ENCODE measurements at places on chromosomes 11 and 22. TPM values are rescaled to one million over a fixed set of nuclear protein-coding genes. Genes with fewer than 3 reads are reported as not detected.

Gene INS
- total RNA-seq: not detected

GRCh38 chr11:97009613-97010012, 619.8 kb downstream of the JRKL start:
- no peak for DNase-seq

GRCh38 chr11:20363149-20363499, 390 bp upstream of the HTATIP2 start:
- DNase-seq: no peak

Gene RFPL2
- total RNA-seq: not detected

GRCh38 chr22:40651563-40652501, 15.3 kb upstream of the MRTFA start:
- DNase-seq: peak; percentile 99

Gene TRIM51
- total RNA-seq: not detected

Gene SSTR3
- not detected for total RNA-seq

DNA sequence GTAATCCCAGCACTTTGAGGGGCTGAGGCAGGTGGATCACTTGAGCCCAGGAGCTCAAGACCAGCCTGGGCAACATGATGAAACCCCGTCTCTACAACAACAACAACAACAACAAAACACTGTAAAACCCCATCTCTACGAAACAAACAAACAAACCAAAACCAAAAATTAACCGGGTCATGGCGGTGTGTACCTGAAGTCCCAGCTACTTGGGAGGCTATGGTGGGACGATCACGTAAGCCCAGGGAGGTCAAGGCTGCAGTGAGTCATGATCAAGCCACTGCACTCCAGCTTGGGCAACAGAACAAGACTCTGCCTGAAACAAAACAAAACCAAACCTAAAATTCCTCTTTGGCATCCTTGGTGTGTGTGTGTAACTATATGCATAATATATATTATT, 7.0 kb upstream of the POLA2 start:
- DNase-seq: peak; percentile 15

Gene BCR
- total RNA-seq: 118 TPM

GRCh38 chr11:60931917-60932316, 7.7 kb downstream of the TMEM132A start:
- DNase-seq: no peak

DNA sequence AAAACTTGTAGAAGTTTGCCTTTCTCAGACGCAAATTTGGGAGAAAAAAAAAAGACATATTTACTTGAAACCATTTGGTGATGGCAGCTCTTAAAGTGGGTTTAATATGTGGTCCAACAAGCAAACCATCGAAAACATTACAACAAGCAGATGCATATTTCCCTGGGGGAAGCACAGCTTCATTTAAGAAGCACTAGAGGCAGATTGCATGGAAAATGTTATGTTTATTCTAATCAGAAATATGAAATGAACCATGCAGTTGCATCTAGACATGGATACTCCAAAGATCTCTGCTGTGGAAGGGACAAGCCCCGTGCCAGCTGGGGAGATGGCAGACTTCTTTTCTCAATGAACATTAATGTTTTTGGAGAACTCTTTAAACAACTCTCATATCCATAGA, 57.4 kb upstream of the PARVA start:
- DNase-seq: no peak

GRCh38 chr11:14148653-14149273, 186.2 kb downstream of the SPON1 start:
- peak; percentile 57 for DNase-seq

DNA sequence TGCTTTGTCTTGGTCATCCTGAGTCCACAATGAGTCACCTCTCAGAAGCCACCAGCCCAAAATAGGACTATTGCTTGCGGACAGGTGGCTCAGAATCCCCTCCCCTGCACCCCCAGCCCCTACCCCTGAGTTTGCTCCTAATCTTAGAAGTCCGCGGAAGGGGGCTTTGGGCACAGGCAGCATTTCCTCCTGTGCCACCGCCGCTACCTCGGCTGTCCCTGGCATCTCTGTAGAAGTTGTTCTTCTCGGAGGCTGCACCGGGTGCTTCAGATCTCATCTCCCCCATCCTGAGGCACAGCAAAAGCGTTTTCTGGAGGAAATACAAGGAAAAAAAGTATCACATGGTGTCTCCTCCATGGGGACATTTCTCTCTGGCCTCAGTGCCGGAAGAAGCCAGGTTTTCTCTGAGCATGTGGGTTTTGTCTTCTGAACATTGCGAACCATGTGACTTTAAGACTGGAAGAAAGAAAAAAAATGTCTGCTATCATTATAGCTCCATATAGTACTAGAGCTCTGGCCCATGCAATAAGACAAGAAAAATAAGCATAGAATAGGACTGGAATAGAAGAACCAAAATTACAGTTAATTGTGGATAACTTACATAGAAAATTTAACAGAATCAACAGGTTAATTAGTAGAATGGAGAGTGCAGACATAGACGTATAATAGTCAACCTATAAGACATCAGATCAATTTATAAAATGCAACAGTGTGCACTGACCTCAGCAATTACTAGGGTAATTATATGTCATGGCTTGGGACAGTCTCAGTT, 63.2 kb downstream of the SHISAL1 start:
- no peak for DNase-seq

- no peak for DNase-seq
Observed at GRCh38 chr11:9046481-9046880, 42.7 kb upstream of the NRIP3 start.

DNA sequence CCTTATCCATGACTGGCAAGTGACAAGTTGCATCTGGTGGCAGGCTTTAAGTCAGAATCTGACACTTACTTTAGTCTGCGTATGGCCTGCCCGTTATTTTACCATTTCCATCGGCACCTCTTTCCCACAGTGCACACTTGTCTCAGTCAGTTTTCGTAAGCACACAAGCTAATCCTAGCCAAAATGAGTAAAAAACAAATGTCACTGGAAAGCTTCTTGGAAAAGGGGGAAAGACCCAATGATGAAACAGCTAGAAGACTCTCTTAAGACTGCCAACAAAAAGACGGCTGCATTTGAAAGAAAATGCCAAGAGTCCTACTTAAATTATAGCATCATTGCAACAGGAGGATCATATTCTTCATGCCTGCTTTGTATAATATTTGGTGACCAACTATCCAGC, 457.9 kb upstream of the ISX start:
- no peak for DNase-seq

DNA sequence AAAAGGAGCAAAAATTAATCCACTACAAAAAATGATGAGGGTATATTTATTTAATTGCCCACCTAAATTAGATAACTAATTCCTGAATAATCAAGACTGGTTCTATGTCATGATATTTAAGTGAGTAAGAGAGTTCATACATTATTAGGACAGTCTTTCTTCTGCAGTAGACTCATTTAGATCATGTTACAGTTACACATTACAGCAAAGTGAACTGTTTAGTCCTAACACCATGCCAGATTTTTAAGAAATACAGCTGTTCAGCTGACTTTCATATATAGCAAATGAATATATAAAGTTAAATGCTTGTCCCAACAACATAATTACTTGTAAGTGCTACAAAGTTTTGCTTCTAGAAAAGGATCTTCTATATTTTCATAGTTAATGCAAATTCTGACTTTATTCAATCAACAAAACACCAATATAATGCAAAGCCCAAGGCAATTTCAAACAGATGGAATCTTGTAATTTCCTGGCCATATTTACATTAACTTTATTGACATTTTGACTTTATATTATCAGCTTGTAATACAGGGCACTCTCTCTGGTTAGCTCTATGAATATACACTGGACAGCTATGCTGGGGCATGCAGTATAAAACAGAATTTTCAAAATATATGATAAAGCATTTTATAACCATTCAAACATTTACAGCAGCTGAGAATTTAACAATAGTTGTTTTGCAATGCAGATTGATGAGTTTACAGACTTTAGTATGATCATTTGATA, 45.7 kb upstream of the TP53AIP1 start:
- no peak for DNase-seq

GRCh38 chr11:31818874-31819331, 7.8 kb upstream of the PAX6 start:
- DNase-seq: no peak

GRCh38 chr11:123145661-123146060, 49.4 kb downstream of the CLMP start:
- DNase-seq: no peak

DNA sequence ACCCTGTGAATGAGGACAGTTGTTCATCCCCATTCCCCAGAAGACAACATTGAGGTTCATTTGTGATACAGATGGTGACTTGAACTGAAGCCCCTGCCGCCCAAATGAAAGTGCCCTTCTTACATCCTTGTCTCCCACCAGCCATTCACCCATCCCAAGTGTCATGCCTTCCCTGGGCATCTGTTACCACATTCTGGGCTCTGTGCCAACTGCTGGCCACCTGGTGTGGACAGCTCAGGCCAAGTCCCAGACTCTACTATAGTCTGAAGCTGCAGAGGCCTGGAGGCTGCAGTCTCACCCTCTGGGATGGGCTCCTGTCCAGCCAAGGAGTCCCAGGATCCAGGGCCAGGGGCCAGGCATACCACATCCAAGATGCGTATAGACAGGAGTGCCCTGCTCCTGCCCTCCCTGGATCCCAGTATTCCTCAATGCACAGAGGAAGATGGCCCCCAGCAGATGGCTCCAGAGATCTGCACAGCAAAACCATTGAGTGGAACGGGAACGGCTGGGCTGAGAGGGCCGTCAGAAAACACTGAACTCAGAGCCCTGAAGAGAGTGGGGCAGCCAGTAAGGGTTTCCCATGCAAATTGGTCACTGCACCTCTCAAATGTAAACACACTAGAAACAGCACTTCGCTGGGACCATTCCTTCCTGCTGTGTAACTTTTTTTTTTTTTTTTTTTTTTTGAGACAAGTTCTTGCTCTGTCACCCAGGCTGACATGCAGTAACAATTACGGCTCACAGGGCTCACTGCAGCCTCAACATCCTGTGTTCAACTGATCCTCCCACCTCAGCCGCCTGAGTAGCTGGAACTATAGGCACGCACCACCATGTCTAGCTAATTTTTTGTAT, 22.8 kb downstream of the ARRB1 start:
- peak; percentile 79 for DNase-seq

DNA sequence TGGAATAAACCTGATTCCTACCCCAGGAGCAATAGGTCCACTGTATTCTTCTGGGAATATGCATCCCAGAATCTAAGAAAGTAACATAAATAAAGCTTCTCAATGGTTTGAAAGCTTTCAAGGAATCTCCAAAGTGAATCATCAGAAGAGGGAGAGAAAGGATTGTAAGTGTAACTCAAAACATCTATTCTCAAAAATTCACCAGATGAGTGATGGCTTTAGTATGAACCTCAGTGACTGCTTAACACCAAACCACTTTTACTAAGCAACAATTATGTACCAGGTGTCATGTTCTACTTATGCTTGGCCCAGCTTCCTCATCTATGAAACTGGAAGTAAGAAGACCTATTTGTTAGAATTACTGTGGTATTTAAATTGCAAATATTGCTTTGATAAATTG, 7.4 kb downstream of the RAB38 start:
- no peak for DNase-seq

Gene PSMD13
- 146 TPM for total RNA-seq

DNA sequence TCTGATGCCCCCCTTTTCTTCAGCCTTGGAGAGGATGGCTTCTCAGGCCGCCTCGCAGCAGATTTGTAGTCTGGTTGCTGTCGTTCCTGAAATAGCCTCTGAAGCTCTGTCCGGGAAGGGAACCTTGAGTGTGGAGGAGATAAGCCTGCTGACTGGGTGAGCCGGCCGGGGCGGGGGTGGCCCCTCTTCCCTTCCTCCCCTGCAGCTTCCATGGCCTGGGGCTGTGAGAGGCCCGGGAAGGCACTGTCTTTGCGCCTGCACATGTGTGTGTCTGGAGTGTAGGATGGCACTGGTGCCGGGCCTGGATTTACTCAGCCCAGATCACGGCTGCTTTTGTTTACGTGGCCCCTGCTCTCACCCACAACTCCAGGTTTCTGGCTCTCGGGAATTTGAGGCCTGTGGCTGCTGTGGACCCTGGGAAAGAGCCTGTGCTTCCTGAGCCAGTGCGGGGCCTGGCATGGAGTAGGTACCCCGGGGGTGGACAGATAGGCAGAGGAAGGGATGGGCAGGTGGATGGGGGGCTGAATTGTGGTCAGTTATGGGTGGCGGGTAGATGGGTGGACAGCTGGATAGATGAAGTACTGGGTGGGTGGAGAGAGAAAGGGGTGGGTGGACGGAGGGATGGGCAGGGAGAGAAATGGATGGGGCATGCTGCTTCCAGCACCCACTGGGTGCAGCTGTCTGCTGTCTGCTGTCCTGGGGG, 16.6 kb downstream of the KCNQ1 start:
- DNase-seq: no peak

Gene ARHGAP20
- under 0.01 TPM for total RNA-seq

- DNase-seq: no peak
Observed at GRCh38 chr22:25160120-25160996, 39.3 kb upstream of the CRYBB3 start.

DNA sequence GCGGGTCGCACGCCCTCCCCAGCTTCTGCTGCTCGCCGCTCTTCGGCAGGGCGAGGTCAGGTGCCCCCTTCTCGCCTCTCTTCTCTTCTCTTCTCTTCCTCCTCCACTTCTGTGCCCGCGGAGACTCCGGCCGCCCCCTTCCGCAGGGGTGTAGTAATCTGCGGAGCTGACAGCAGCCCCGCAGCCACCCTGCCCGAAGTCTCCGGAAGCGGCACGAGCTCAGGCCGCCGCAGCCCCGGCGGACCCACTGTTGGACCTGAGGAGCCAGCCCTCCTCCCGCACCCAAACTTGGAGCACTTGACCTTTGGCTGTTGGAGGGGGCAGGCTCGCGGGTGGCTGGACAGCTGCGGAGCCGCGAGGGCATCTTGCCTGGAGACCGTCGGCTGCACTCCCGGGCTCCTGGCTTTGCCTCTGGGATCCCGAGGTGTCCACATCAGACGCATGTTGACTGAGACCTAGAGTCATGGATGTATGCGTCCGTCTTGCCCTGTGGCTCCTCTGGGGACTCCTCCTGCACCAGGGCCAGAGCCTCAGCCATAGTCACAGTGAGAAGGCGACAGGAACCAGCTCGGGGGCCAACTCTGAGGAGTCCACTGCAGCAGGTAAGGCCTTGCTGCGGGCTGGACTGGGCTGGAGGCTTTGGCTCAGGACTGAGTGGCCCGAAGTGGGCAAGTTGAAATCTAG, 486 bp downstream of the STIM1 start:
- DNase-seq: no peak

Gene TCN1
- 4.2 TPM for total RNA-seq

Gene FAM180B
- not detected for total RNA-seq

DNA sequence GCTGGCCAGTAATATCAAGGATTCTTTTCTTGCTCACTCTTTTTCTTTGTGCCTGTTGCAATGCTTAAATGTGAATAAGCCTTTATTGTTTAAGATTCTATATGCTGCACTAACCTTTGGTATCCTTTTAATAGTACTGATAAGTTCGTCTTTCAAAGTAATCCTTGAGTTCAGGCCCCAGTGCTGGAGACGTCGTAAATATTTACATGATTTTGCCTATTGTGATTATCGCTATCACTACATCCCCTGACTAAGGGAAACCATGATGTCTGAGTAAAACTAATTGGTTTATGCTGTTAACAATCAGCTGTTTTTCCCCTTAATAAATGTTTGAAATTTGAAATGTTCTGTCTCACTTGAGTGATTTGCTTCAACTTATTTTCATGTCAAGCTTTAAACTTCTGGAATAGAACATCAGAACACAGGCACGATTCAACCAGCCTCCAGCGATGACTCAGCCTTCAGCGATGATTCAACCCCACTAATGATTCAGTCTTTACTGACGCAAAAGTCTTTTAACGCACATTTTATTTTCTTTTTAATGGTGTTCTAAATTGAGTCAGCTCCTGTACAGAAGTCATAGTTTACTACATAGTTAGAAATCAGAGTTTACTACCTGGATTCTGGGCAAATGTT, 3.9 kb downstream of the HTATIP2 start:
- peak; percentile 93 for DNase-seq
